ENCODE measurements at places on chromosomes 1 and 21.

- peak; percentile 37 for DNase-seq
Observed at GRCh38 chr1:182752077-182752988, 37.2 kb upstream of the NPL start.

DNA sequence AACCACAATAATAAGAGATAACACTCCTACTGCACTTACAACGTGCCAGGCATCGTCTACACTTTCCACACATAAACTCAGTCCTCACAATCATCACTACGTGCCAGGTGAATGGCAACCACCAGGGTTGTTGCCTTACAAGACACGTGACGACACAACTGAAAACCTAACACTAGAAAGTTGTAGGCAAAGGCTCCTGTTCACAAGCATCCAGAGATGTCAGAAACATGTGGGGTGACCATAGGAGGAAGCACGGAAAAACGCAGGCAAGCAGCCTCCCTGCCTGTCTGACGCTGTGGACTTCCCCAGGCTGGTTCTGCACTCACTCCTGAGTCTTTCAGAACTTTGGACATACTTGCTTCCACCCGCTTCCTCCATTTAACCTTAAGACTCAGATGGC, 7.0 kb downstream of the CAPZB start:
- DNase-seq: no peak

DNA sequence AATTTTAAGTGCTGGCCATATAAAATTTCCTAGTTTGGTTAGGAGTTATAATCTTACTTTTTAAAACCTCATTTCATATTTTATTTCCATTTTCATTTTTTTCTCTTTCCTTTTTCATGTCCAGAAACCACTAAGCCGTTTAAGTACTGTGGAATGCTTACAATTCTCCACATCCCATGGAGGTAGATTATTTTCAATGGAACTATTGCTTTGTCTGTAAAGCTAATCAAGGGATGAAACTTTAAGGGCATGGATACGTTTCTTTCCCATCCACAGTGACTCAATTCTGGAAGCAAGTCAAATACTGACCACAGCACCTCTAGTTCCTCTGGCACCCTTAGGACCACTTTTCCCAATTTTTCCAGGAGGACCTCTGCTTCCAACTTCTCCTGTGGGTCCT, 139.1 kb upstream of the ZNHIT6 start:
- no peak for DNase-seq

- no peak for DNase-seq
Observed at GRCh38 chr1:3536420-3537195, 74.7 kb downstream of the MEGF6 start.

- no peak for DNase-seq
Observed at GRCh38 chr1:113904293-113904673, 316 bp downstream of the AP4B1 start.

DNA sequence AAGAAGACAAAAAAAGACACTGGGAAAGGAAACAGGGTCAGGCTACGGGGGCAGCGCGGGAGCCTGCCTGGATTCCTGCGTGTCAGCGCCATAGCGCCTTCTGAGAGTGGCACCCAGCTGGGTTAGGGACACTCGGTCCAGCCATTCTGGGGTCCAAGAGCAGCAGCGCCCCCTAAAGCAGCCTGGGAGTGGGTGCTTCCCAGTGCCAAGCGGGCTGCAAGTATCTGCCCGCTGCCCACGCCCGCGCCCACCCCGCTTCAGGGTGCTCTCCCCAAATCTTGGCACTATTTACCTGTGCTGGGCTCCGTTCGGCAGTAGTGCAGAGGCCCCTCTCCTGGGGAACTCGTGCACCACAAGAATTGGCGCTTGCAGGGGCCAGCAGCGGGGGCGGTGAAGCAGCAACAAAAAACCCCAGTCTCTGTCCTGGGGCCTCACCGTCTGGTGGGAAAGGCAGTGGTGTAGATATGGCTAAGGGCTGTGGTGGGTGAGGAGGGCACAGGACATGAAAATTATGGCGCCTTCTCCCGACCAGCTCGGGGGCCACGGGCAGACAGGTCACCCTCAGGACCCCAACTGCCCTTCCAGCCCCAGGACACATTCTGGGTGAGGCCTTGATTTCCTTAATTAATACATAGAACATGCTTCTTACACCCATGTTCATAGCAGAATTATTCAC, 24.1 kb upstream of the LBR start:
- no peak for DNase-seq

GRCh38 chr1:14707531-14708445, 109.3 kb downstream of the KAZN start:
- DNase-seq: no peak

DNA sequence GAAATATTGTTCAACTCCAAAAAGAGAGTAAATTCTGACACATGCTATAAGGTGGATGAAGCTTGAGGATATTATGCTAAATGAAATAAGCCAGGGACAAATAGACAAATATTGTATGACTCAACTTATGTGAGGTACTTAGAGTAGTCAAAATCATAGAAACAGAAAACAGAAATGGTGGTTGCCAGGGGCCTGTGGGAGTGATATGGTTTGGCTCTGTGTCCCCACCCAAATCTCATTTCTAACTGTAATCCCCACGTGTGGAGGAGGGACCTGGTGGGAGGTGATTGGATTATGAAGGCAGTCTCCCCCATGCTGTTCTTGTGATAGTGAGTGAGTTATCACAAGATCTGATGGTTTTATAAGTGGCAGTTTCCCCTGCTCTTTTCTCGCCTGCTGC, 24.7 kb upstream of the DISP1 start:
- DNase-seq: no peak

DNA sequence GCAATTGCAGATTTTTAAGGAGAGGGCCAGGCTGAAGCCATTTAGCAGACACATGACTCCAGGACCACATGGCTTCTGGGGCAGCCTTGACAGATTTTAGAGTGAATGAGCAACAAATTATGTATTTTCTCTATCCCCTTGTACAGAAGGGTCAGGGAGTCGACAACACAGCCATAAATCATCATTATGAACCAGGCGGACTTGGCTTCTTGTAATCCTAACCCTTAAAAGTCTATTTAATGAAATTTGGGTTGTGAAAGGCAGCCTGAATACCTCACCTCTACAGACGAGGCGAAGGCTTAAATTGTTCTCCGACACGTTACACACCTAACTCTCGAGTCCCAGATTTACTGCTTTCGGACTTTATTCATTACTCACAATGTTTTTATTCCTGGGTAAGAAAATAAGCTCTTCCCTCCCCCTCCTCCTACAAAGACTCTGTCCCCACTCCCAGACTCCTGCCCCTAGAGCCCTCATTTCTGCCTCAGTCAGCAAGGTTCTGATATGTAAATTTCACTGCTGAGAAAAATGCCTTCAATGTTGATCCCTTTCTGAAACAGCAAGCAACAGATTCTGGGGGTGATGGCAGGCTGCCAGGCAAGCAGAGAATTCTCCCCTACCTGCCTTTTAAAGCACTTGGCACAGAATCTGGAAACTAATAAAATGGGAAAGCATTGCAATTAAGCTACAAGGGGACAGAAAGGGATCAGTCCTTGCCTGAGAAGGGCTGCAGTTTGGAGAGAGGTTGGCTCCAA, 51.6 kb downstream of the PLPP3 start:
- no peak for DNase-seq

DNA sequence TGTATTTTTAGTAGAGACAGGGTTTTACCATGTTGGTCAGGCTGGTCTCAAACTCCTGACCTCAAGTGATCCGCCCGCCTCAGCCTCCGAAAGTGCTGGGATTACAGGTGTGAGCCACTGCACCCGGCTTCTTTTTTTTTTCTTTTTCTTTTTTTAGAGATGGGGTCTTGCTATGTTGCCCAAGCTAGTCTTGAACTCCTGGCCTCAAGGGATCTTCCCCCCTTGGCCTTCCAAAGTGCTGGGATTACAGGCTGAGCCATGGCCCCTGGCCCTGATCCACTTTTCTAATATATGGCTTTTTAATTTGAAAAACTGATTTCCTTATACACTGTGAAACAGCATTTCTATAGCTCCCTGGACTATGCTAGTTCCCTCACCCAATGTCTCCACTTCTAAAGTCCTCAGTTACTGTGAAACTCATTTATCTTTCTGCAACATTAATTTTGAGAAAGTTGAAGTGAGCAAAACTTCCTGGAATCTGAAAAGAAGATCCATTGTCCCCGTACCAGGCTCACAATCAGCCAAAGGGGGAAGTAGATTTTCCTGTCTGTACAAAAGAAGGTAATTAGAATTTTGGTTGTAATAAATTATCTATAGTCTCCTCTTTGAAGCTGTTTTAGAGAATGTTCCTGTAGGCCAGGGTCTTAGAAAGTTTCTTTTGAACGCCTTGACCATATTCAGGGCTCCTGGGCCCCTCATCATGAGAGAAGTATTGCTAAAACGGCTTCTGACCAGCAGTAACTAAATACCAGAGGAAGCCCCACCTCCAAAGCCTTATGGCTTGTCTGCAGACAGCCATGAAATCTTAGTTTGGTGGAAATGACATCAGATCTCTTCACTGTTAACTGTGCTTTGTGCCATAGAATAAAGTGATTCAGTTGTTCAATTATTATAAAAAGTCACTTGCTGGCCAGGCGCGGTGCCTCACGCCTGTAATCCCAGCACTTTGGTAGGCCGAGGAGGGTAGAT, 34.9 kb downstream of the DEGS1 start:
- no peak for DNase-seq

DNA sequence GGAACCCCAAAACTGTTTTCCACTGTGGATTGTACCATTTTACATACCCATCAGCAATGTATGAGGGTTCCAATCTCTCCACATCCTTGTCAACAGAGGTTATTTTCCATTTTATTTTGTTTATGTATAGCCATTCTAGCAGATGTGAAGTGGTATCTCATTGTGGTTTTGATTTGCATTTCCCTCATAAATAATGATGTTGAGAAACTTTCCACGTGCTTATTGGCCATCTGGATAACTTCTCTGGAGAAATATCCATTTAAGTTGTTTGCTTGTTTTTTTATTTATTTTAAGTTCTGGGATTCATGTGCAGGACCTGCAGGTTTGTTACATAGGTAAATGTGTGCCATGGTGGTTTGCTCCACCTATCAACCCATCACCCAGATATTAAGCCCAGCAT, 280.2 kb upstream of the USP25 start:
- DNase-seq: no peak

GRCh38 chr21:42980312-42981213, 6.2 kb downstream of the PKNOX1 start:
- DNase-seq: no peak

DNA sequence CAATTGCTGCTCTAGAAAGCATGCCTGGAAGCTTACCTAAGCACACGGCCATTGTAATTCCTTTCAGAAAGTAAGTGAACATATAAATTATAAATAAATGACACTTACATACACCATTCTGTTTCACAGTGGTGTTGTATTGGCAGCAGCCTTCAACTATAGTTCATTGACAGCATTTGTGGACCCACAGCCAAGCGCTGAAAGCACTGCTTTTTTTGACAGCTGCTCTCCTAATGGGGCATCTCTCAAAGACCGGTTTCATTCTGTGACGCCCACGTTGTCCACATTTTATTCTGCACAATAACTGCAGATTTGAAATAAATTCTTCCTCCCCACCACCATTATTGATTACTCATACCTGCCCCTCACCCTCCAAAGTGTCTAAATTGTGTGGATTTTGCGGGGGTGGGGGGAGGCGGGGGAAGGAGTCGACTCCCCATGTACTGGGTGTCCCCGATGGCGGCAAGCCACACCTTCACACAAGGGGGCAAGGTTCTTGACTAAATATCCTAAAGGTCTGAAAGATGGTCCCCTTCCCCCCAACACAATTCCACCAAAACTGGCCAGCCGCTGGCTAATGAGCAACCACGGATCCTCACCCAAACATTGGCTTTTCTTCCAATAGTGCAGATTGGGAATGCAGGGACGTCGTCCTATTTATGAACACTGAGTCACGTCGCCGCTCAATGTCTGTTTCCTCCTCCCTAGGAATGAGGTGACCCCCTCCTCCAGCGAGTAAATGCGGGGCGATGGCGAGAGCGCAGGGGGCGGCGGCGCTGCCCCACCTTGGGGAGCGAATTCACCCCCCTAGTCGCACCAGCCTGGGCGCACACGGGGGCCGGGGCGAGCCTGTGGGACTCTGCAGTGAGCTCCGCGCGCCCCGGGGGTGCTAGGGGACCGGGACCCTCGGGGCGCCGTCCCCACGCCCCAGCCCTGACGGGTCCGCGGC, 960 bp downstream of the RCAN1 start:
- DNase-seq: peak; percentile 36

DNA sequence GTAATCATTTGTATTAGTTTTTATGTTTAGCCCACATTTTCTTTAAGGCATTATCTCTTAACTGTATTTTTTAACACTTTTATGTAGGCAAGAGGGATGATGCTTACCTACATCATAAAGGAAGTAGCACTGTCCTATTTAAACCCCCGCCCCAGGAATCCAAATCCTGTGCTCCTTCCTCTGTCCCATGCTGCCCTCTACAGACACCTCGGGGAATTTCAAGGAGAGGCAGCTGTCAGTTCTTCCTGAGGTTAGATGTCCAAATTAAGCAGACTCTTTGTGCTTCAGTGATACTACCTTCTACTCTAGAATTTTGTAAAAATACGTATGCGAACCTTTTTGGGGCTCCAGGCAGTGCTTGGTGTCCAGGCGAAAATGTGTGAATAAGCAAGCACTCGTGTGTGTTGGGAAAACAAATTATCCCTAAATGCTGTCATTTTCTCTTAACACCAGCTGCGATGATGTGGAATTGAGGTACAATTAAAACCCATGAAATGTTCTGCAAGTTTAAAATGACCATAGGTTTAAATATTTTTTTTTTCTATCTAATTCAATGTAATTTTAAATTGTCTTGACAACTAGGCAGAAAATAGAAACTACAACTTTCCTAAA, 19.2 kb downstream of the CRCT1 start:
- peak; percentile 13 for DNase-seq

DNA sequence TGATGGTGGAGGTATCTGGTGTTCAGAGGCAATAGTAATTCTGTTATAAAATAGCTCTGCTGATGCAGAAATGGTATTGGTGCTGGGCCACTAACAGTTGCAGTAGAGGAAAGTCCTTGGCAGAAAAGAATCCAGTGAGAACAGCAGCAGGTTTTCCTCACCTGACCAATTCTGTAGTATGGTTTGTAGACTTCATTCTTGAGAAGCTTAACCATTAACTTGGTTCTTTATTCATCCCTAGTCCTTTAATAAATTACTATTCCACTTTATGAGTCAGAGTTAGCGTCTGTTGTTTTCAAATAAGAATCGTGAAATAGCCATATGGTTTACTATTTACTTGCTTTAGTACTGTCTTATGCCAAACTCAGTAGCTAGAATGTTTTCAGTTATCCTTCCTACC, 128.5 kb upstream of the SERTAD4 start:
- DNase-seq: no peak

GRCh38 chr1:96290801-96291200, 430.8 kb upstream of the PTBP2 start:
- DNase-seq: no peak

GRCh38 chr1:241964550-241965282, 7.1 kb downstream of the BECN2 start:
- DNase-seq: no peak

DNA sequence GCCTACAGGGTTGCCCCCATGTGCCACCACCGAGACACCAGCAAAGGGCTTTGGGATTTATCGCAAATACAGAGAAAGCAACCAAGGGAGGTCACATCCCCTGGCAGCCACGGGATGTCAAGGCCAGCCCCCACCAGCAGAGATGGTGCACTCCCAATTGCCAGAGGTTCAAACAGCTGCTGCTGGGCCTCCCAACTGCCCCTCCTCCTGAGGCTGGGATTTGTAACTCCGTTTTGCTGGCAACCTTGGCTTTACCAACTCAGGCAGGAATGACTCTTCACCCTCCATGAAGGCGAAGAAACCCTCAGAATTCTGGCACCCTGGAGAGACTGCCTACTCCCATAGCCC, 11.6 kb downstream of the TMEM53 start:
- DNase-seq: no peak
